ENCODE measurements at places on chromosomes 12 and 14.

DNA sequence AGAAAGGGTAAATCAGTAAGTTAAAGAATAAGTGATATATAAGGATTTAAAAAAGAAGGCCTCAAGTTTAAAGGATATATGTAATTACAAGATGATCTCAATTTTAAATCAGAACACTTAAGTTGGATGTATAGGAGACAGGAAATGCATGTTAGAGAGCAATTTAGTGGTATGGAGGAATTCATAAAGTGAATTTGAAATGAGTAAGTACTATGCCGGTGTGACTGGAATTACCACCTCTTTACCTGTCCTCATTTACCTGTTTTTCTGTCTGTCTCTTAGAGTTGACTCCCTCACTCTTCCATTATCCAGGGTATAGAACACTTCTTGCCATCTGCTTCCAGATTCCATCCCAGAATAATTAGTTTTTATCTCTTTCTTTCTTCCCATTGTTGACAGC, 73.5 kb downstream of the PLEKHA5 start:
- no peak for DNase-seq

DNA sequence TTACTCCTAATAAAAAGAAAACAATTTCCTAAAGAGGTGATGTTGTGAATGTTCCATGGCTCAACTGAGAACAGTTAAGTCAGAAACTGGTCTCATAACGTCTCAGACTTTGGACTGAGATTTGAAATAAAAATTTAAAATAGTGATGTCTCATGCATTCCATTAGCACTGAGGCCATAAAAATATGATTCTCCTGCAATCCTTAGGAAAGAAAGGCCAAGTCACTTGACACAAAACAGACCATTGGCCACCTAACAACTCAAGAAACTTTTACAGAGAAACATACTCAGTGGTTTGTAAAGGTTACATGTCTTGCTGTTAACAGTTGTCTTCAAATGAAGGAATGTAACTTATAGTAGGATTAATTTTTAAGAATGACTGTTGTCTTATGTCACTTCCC, 58.1 kb downstream of the STAB2 start:
- no peak for DNase-seq

GRCh38 chr12:50520416-50521207, 15.8 kb downstream of the DIP2B start:
- DNase-seq: no peak

DNA sequence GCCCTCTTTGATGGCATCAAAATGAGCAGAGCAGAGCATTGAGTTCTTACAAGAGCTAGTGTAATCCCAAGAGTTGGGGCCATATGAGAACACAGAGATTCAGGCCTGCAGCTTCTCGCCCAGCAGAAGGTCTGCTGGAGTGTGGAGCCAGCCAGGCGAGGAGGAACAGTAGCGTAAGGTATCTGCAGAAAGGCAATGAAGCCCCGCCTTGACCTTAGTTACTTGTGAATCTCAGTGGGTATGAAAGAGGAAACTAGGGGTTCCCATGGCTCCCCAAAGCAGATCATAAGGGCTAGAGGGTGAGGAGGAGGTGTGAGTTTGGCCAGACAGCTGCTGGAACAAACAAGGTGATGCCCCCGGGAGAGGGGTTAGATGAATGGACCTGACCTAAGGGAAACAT, 49.4 kb downstream of the SLC8A3 start:
- no peak for DNase-seq

- DNase-seq: no peak
Observed at GRCh38 chr14:80695869-80696268, 245.7 kb downstream of the CEP128 start.

DNA sequence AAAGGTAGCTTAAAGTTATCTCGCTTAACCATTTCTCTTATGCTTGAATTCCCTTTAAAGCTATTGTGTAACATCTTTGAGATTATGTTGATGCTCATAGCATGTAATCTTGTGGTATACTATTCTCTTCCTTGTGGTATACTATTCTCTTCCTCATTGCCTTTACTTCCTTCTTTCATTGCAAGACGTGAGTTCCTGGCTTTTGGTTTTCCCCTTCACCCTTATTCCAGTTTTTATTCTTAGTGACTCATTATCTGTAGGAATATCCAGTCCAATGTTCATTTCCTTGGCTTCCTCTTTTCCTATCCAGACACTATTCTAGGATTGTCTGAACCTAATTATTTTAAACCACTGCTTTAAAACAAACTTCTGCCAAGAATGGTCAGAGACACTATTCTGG, 564.0 kb downstream of the CCER1 start:
- no peak for DNase-seq

- DNase-seq: no peak
Observed at GRCh38 chr12:12747278-12747677, 30.1 kb downstream of the CDKN1B start.

DNA sequence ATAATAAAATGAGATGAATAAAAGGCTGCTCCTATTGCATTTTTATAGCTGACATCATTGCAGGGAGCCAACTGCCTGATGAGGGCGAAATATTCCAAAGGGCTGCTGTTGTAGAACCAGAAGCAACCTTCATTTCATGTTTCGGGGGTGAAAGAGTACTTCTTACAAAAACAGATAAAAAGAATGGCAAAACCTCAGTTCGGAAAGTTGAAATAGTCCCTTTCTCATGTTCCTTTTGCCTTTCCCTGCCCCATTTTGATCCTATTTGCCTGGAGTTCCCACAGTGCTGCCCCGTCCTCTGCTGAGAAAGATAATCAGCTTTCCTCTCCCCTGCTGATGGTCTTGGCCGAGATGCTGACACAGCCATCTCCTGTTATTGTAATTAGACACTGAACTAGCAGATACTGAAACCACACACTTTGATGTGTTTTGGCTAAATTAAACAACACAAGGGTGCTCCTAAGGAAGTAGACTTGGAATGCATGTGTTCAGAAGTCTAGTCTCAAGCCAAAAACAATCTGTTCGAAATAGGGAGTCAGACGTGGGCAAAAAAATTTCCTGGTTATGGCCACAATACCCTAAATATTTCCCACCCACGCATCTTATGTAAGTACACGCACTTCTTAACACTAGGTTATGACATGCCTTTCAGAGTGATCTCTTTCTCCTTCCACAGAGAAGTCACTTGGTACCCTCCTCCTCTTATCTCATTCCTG, 117.2 kb downstream of the PPM1H start:
- DNase-seq: no peak

DNA sequence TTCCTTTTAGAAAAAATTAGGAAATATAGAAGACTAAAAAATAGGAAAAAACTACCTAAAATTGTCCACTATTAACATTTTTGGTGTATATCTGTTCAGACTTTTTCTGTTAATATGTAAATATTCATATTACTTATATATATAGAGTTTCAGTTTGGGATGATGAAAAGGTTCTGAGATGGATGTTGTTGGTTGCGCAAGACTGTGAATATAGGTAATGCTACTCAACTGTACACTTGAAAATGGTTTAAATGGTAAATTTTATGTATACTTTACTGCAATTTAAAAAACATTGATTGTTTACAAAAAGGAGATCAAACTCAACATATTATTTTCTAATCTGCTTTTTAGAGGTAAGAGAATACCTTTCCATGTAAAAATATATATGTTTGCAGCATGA, 200.9 kb downstream of the RAD51B start:
- no peak for DNase-seq

- DNase-seq: no peak
Observed at GRCh38 chr14:65661865-65662264, 249.3 kb downstream of the FUT8 start.

DNA sequence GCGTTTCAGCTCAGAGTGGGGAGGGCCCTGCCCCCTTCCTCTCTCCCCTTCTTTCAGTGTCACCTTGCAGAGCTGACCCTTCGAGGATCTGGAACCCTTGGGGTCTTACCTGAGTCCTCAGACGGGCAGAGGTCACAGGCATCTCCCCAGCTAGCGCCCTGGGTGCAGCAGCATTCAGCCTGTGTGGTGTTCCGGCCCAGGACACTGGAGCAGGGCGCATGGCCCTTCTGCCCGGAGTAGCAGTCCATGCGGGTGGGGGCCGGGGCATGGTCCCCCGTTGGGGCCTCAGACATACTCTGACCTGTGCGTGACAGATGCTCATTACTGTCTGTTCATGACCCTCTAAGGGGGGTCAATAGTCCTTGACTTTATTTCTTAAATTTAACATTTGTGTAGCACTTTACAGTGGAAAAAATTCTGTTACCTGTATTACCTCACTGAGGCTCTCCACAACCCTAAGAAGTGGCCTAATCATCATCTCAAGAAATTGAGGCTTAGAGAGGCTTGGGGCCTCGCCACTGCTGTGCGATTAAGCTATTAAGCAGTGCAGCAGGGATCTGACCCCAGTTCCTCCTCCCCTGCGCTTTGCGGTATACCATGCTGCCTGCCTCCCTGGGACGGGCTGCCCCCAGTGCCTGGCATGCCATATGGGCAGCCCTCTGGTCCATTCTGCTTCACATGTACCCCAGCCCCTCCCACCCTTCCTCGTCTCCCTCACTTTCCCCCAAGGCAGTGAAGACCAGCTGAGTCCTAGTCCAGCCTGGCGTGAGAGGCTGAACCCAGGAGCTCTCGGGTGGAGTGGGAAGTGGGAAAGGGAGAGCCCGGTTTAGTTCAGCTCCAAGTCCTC, 11.5 kb downstream of the ISCA2 start:
- DNase-seq: no peak

- DNase-seq: no peak
Observed at GRCh38 chr14:81170829-81171195, 49.9 kb downstream of the GTF2A1 start.

DNA sequence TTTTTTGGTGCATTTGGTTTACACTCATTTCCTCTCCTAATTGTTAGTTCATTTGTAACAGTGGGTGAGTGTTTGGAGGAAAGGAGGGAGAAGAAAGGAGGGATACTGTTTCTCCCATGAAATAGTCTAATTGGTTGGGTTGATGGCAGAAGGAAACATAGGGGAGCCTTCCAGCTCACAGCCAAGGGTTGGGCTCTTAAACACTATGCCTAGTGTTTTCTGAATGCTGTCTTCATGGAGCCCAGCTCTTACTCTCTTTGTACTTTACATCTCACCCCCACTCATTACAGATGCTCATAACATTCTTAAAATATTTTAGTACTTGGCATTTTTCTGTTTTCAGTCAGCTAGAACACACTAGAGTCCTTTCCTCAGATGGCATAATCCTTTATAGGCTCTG, 38.2 kb downstream of the BAZ2A start:
- no peak for DNase-seq

DNA sequence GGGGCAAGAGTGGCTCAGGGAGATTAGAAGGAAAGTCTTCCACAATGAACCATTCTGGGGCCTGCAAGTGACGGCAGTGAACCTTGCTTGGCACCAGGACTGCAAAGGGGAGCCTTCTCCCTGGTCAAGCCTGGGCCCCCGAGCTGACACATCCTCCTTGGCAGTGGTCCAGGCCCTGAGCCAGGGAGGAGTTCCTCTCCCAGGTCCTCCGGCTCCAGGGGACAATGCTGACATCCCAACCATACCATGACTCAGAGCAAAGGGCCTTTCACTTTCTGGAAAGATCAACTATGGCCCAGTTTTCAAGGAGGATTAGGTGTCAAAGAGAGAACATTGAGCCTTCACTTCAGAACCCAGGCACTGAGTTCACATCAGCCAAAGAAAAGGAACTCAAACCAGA, 756.5 kb upstream of the TBX3 start:
- DNase-seq: no peak

Data from omental fat pad (tissue), 4 donors.